ENCODE measurements at places on chromosomes 4 and X.

DNA sequence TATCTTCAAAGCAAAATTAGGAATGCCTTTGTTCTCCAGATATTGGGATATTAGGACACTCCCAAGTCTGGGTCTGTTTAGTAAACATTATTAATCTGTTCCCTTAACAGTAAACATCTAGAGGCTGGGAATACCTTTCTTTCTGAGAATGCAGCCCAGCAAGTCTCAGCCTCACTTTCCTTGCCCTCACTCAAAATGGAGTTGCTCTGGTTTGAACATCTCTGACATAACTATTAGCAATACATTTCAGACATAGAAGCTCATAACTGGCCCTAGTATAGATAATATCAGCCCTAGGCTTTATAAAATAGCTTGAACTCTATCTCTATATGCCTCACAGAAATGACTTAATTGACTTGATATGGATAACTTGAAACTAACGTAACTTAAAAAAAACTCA is 299.8 kb downstream of the SPATA18 start:
- DNase-seq = no peak

GRCh38 chr4:42152507-42153504 is at the start of gene BEND4:
Gene BEND4 (minus strand): TSS chr4:42152655. CDS start chr4:42152143, 512 bp downstream.
- no peak for DNase-seq

- DNase-seq = peak; percentile 33
Observed at GRCh38 chr4:110196206-110196870, 2.1 kb downstream of the ELOVL6 start.

- no peak for DNase-seq
Observed at GRCh38 chrX:84415140-84415539, 87.1 kb downstream of the HDX start.

GRCh38 chr4:13641084-13641483 is 13.6 kb upstream of the BOD1L1 start:
- DNase-seq = no peak

DNA sequence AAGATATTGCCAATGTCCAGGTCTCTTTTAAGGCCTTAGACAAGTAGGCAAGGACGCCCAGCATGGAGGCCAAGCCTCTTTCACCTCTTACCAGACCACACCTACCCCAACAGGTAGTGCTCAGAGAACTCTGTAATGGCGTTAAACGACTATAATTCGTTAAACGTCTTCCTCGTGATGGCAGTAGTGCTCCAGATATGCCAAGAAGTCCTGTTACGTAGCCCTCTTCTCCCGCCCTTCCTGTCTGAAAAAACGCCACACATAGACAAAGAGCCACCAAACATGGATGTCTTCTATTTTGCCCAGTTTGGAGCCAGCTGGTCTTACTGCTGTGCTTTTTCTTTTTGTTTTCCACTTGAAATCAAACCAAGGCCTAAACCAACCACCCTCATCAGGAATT is 190.7 kb downstream of the OR13H1 start:
- DNase-seq = no peak
